ENCODE measurements at places on chromosomes 4 and X.

GRCh38 chr4:85402371-85402770 lies 72.6 kb upstream of the ARHGAP24 start:
- DNase-seq, result no peak

- no peak for DNase-seq
Measured at GRCh38 chr4:145626623-145626982, 7.4 kb downstream of the MMAA start.

- no peak for DNase-seq
Measured at GRCh38 chr4:146359771-146360170, 145.4 kb downstream of the REELD1 start.

DNA sequence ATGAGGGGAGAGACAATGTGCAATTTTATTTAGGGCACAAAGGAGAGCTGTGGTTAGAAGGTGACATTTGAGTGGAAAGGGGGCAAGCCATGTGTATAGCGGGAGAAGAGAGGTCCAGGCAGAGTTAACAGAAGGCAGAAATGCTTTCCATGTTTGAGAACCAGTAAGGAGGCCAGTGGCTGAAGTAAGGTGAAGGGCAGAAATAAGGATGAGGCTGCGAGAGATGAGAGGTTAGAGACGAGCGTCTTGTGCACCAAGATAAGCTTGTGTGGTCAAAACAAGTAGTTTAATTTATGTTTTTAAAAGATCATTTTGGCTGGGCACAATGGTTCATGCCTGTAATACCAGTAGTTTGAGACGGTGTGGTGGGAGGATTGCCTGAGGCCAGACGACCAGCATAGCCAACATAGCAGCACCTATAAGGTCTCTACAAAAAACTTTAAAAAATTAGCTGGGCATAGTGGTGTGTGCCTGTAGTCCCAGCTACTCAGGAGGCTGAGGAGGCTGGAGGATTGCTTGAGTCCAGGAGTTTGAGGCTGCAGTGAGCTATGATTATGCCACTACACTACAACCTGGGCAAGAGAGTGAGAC lies 8.5 kb downstream of the HTT start:
- no peak for DNase-seq

DNA sequence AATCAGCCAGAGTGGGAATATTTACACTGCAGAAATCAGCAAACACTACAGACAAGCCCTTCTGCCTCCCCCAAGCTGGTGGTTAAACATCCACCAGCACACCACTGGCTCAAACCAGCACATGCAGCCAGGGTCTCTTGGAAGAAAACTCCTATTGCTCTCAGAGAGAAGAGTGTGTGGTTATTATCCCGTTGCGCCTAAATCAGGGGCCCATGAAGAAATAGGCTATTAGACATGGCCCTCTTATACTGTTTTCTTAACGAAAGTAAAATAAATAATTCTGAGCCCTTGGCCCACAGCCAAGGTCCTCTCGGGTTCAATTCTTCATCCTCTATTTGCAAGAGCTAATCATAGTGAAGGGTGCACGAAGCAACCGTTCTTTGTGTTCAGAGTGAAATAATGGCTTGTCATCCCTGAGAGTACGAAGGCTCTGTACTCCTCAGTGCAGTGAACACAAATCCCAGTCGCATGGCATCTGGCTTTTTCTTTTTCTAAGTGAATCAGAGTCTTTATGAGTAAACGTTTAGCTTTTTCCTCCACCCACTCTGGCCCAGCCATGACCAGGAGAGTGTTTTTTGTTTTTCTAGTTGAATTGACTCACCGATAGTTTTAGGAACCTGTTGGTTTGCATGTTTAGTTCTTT lies 33.4 kb upstream of the RBM47 start:
- DNase-seq, result no peak

- no peak for DNase-seq
Measured at GRCh38 chr4:73707269-73707875, 33.0 kb upstream of the CXCL8 start.

DNA sequence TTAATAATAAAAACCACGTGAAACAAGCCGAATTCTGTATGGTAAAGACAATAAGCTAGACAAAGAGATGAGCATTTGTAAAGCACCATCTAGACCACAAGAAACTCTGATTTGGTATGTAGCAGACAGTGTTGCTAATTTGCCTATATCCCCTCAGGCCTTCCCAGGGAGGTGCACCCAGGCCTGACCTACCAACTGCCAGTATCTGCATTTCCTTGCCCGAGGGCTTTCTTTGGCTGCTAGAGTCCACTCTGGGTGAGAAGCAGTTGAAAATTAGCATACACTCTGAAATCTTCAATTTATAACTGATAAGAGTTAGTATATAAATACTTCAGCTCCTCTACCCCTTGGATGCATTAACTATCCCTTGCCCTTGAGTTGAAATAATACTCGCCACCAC lies 37.4 kb upstream of the IL1RAPL1 start:
- DNase-seq, result no peak

GRCh38 chrX:19566359-19567222 lies 51.3 kb upstream of the MAP3K15 start:
- no peak for DNase-seq

- no peak for DNase-seq
Measured at GRCh38 chrX:46713672-46714490, 45.0 kb downstream of the SLC9A7 start.

- no peak for DNase-seq
Measured at GRCh38 chr4:77418333-77418732, 187.3 kb upstream of the CXCL13 start.

DNA sequence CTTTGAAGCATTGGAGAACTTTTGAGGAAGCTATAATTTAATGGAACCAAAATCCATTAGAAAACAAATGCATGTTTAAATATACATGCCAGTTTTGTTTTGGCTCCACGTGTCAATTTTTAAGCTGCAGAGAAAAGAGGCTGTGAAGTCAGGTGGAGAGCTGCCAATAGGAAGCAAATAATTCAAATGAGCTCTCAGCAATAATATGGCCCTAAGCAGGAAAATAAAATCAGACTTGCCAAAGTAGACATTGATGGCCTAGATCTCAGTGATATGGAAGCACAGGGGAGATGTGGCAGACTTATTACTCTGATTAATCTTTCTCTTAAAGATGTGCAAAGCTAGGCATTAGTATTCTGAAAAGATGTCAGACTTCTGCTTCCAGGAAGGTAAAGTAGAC lies 769.8 kb upstream of the NDST4 start:
- no peak for DNase-seq

GRCh38 chrX:119617517-119618164 lies 11.4 kb upstream of the NKRF start:
- DNase-seq, result no peak

DNA sequence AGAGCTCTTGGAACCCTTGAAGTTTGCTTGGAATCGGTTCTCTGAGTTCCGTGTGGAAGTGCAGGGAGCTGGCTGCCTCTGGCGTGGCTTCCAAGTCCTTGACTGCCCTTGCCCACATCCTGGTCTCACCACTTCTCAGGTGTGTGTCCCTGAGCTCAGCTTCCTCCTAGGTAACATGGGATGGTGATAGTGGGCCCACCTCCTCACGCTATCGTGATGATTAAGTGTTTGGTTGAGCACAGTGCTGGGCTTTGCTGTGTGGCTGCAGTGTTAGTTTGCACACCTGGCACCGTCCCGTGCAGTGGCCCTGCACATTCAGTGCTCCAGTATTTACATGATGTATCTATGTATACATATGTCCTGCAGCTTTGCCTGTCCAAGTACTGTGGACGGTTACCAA lies 81.5 kb downstream of the CLDN34 start:
- DNase-seq, result no peak

DNA sequence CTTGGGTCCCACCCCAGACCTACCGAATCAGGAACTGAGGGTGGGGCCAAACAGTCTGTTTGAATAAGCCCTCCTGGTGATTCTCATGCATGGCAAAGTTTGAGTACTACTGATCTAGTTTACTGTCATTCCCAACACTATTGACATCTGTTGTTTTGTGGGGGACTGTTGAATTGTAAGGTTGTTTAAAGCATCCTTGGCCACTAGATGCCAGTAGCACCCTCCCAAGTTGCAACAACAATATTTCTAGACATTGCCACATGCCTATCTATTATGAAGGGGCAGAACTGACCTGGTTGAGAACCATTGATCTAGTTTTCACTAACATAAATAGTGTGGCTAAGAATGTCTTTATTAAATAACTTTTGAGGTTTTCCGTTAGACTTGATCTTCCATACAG lies 15.1 kb downstream of the TAF9B start:
- DNase-seq, result no peak

GRCh38 chrX:115339441-115340025 lies 50.0 kb downstream of the LUZP4 start:
- DNase-seq, result no peak

DNA sequence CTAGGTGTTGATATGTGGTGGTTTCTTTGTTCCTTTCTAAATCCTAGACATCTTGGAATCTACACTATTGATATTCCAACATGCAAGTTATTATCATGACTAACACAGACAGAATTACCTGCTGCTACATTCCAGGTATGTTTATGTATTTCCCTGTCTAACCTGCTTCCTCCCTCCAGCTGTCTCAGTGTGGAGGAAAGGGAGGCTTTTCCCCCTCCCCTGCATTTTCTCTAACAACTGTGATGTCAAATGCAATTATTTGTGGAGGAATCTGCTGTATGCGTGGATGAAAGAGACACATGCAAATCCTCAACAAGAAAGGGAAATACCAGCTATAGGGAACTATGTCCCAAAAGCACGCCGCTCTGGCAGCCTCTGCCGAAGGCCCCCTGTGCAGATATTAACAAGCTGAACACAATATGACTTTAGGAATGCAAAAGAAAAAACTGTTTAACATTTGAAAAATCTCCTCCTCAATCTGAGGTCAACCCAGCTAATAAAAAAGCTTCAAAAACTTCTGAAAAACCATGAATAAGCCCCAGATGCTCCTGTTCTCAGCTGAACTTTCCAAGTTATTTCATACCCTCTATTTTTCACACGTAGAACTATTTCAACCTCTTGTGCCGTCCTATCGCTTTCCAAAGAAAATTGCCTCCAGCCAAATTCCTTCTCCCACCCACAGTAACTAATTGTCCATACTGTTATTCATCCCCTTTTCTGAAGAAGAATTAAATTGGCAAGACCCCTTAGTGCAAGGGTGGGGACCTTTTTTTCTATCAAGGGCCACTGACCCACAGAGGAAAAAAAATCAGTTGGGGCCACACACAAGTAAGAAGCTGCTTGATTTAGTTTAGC lies 225.1 kb upstream of the GPC4 start:
- DNase-seq, result no peak

DNA sequence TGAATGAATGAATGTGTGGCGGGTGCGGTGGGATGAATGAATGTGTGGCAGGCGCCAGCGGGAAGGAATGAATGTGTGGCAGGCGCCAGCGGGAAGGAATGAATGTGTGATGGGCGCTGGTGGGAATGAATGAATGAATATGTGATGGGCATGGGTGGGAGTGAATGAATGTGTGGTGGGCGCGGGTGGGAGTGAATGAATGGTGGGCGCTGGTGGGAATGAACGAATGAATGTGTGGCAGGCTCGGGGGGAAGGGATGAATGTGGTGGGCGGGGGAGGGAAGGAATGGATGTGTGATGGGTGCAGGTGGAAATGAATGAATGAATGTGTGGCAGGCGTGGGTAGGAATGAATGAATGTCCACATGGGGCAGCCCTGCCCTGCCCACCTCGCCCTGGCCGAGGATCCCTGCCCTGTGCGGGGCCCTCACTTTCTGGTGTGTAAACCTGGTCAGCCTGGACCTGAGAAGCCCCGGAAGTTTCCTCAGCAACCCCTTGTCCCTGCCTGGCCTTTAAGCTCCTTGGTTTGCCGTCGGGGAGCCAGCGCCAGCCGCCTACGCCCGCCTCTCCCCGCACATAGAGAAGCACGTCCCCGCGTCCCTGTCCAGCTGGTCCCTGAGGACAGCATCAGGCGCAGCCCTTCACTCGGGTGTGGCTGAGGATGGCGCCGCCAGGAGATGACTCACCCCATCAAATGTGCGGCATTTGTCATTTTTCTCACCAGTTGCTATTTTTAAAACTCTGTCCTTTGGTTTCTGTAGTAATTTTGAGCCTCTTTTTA lies 112.8 kb upstream of the LRPAP1 start:
- DNase-seq, result peak; percentile 37

- no peak for DNase-seq
Measured at GRCh38 chr4:27149541-27150212, 289.0 kb downstream of the STIM2 start.

DNA sequence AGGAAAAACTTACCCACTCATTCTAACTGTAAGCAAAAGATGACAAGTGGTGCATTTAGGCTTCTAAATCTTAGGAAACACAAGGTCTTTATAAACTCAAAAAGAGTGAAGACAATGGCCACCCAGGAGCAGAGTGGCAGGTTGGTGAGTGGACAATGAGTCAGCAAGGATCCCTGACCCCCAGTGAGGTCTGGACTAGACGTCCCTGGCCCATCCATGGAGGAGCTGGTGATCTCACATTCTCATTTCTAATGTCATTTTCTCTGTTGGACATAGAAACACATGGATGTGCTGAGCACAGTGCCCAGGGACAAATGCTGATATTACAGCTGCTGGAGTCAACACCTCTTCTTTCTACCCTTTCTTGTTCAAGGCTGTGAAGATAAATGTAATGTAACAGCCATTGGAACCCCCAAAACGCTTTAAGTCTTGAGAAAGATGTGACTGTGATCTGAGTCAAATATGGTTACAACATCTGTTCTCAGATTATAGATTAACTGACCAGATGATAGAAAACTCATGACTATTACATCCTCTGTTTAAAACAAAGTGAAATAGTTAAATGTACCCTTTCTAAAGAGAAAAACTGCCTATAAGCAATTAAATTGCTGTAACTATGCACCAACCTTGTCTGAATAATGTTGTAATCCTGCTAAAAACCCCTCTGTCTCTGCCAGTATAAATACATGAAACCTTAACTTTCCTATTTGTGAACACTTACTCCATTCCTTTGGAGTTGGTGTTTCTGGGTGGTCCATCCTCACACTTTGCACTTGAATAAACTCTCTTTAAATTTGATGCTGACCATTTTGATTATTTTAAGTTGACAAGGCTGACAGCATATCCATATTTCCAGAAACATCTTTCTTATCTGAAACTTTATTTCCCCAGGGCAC lies 92.7 kb downstream of the USP46 start:
- no peak for DNase-seq

- no peak for DNase-seq
Measured at GRCh38 chr4:42278709-42279324, 118.5 kb upstream of the SHISA3 start.

DNA sequence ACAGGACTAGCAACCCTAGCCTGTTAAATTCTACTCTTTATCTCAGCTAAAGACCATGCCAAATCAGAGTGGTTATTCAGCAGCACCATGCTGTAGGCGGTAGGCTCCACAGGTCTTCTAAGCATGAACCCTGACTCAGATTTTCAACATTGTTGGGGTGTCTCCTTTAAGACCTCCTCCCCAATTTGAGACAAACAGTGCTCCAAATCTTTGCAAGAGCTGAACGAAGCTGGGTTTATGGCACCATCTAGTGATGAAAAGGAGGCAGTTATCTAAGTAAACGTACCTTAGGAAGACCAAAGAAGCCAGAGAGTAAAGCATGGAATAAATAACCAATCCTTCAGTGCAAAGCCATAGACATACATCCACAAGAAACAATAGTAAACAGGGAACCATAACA lies 334.5 kb upstream of the SLC7A11 start:
- no peak for DNase-seq

DNA sequence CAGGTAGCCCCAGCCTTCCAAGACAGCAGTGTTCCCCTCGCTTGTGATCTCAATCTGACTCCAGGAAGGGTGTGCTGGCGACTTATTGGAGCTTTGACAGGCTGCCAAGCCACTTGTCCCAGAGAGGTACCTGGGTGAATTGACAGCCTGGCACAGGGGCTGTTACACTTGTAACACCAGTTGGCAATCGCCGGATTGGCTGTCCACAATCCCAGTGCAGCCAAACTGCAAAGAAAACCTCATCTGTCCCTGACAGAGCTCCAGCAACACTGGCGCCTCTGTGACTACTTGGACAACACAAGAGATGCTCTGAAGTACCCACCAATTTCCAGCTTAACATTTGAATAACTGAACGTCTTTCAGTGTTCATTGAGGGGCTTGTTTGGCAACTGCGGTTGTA lies 76.8 kb upstream of the PRPS1 start:
- no peak for DNase-seq
